ENCODE measurements at places on chromosomes 12 and 14.
A peak's percentile ranks its signal among the peaks of the same experiment; 100 is the strongest.

DNA sequence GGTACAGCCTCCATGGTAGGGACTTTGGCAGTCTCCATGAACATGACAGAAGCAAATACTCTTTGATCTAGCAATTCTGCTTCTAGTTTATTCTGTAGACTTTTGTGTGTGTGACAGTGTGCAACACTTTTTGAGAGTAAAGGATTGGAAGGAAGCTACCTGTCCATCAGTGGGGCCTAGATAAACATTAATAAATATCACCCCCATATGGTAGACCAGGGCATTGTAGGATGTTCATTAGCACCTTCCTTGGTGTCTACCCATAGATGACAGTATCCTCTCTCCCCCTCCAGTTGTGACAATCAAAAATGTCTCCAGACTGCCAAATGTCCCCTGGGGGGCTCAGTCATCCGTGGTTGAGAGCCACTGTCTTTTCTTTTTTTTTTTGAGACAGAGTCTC lies 10.8 kb downstream of the SNRNP35 start:
- peak; percentile 66 for DNase-seq

- DNase-seq = no peak
Measured at GRCh38 chr14:51703787-51704186, 52.1 kb downstream of the FRMD6 start.

GRCh38 chr12:132850291-132850690 lies 21.6 kb upstream of the GOLGA3 start:
- no peak for DNase-seq

DNA sequence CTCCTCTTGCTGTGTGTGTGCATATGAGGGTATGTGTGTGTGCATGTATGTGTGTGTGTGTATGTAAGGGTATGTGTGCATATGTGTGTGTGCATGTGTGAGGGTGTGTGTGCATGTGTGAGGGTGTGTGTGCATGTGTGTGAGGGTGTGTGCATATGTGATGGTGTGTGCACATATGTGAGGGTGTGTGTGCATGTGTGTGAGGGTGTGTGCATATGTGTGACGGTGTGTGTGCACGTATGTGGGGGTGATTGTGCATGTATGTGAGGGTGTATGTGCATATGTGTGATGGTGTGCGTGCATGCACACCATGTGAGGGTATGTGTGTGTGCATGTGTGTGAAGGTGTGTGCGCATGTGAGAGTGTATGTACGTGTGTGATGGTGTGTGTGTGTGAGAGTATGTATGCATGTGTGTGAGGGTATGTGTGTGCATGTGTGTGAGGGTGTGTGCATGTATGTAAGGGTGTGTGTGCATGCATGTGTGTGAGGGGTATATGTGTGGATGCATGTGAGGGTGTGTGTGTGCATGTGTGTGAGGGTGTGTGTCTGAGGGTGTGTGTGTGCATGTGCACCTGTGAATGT lies 15.4 kb downstream of the DAO start:
- DNase-seq = no peak

DNA sequence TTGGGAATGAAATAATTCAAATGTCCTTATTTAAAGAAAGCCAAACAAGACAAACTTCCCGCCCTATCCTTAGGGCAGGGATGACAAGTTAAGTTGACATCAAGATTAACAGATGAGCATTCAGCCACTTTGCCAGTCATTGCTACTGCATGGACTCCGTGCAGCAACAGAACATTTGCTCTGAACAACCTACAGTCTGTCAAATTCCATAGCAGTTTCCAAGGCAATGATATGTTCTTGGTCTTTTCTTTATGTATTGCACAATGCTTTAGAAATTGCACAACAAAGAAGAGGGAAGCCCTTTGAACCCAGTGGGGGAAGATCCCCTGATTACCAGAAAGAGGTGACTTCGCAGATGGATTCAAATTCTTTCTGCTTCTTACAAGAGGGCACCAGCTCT lies 269.8 kb downstream of the BCAT1 start:
- no peak for DNase-seq

GRCh38 chr14:23434488-23435222 lies 805 bp downstream of the MYH7 start:
- no peak for DNase-seq

DNA sequence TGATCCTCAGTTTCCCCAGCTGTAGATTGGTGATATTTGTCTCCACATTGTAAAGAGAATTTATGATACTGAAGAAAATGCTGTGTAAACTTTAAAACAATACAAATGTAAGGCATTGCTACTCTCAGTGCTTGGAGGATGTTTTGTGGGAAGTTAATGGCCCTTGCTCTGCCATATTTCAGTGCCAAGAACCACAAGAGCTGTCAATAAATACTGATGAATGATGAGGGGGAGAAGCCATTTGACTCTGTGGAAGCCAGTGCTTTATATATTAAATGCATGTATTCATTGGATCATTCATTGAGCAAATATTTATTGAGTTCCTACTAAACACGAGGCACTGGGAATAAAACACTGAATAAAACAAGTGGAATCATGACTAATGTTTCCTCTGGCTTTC lies 30.8 kb downstream of the CACNA1C start:
- DNase-seq = no peak

DNA sequence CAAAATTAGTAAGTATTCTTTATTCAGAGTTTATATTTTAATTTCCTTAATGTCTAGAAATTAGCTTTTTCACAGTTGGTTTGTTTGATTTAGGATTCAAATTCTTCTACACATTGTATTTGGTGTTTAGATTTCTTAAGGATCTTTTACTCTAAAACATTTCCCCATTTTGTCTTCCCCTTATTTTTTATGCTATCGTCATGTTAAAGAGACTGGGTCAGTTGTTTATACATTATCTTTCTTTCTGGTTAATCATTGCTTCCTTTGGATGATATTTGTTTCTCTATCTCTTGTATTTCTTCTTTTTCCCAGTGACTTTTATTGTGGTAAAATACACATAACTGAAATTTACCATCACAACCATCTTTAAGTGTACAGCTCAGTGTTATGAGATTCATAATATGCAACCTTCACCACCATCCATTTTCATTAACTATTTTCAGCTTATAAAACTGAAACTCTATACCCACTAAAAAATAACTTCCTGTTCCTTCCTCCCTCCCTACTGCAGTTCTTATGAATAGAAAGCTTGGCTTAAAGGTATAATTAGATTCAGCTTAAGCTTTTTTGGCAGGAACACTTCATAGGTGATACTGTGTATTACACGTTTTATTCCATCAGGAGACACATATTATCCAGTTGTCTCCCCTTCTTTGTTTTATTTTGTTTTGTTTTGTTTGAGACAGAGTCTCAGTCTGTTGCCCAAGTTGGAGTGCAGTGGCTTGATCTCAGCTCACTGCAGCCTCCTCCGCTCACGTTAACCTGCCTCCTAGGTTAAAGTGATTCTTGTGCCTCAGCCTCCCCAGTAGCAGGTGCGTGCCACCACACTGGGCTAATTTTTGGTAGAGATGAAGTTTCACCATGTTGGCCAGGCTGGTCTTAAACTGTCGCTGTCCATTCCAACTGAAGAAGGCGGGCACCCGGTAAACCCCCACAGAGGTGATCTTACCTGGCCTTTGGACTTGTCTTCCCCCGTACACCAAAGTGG lies 45.0 kb downstream of the NOPCHAP1 start:
- peak; percentile 7 for DNase-seq

DNA sequence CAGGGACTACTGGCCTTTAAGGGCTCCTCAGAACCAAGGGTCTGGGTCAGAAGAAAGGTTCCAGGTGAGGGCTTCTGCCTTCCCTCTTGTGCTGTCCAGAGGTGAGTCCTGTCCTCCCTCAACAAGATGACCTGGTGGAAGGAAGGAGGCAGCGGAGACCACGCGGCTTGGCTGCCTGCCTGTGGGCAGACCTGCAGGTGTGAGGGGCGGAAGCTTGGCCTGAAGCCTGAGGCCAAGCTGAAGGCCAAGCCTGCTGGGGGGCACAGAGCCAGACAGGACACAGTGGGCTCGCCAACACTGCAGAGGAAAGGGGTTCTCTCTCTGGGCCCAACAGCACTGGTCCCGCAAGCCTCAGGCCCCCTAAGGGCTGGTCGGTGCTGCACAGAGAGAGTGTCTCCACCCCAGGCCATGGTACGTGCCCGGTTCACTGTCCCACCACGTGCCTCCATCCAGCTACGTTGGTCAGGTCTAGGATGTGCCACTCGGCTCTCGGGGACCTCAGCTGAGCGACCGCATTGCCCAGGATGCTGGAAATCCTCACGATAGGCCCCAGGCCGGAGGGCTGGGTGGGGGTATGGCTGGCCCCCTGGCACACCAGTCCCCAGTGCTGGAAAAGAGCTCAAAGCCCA lies 170.0 kb upstream of the PRMT8 start:
- DNase-seq = no peak

- DNase-seq = no peak
Measured at GRCh38 chr14:70753518-70753953, 55.8 kb downstream of the MAP3K9 start.

- no peak for DNase-seq
Measured at GRCh38 chr12:8561011-8561410, 20.3 kb upstream of the CLEC4E start.

DNA sequence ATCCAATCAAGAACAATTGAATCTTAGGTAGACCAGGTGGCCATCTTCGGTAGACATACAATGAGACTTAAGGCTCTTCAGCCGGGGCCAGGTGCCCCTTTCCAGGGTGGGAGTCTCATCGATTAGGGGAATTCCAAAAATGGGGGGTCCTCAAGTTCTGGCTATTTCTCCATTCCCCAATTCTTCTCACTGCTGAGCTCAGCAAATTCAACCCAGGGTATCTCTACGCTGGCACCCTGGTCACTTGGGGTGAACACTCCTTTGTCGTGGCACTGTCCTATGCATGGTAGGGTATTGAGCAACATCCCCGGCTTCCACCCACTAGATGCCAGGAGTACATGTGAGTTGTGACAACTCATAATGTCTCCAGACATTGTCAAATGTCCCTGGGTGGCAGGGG lies 34.9 kb upstream of the FBXO21 start:
- no peak for DNase-seq

GRCh38 chr12:26434299-26435068 lies 239.1 kb downstream of the SSPN start:
- peak; percentile 20 for DNase-seq

DNA sequence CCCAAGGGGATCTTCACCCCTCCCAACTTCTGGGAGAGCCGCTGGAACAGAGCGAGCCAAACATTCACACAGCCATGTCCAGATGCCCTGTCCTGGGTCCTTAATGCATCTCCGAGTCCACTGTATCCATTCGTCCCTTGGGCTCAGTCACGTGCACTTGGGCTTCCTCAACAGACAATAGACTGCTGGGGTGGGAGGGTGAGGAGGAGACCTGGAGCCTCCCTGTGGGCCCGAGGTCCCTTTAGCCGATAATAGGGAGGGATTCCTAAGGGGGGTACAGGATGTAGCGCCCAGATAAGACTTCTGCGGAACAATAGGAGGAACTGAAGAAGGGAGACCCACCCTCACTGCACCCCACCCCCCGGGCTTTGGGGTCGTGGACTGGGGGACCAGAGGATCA lies 6.7 kb downstream of the ARHGEF25 start:
- DNase-seq = no peak

DNA sequence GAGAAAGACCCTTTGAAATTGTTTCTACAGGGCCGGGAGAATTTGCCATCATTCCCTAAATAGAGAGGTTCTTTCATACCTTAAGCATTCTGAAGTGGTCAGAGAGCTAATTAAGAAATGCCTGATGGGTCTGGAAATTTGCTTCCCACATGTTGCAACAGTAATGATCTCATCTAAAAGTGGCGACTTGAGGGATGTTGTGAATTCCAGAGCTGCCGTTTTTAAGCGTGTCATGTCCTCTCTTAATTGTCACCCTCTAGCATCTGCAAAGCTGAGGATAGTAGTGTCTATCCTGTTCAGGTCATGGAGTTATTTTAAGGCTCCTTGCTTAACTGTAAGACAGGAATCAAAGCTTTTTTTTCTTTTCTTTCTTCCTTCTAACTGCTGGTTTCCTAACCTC lies 60.4 kb downstream of the FOS start:
- DNase-seq = no peak

- DNase-seq = no peak
Measured at GRCh38 chr12:16297521-16297920, 20.0 kb upstream of the SLC15A5 start.

GRCh38 chr14:32224737-32225377 lies 21.8 kb upstream of the RNU6-8 start:
- no peak for DNase-seq

GRCh38 chr12:126362964-126363363 lies 1297.7 kb downstream of the AACS start:
- no peak for DNase-seq

GRCh38 chr14:97618401-97618800 lies 821.2 kb downstream of the VRK1 start:
- DNase-seq = no peak

DNA sequence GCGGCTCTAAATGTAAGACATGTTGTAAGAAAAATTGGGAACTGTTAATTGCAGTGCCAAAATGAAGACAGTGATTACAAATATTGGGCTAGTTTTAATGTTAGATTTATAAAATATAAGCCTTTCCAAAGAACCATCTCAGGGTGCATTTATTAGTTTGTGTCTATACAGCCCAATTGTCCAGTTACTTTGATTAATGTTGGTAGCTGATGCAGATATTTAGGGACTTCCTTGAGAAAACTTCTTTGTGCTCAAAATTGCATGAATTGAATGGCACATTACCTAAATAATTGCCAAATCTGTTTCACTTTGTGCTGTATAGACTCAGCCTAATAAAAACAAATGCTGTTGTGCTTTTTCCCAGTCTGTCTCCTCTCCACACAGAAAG lies 83.7 kb downstream of the DAD1 start:
- no peak for DNase-seq

- DNase-seq = no peak
Measured at GRCh38 chr14:98888927-98889835, 382.8 kb downstream of the BCL11B start.

DNA sequence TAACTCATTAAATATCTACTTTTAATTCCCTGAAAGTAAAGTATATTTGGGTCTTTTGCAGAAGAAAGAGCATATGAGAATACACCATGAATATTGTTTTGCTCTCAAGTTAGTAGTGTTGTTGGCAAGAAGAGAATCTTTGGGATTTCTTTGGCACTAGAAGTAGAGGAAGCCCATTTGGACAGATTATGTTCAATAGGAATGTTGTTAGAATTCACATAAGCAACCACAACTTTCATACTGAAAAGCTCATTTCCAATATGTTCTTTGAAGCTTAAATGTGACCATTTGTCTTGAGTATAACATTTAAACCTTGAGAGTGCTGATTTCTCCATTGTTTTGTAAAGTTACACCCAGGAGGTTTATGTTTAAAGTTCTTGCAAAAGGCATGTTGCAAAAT lies 37.6 kb downstream of the PLEKHG7 start:
- no peak for DNase-seq

DNA sequence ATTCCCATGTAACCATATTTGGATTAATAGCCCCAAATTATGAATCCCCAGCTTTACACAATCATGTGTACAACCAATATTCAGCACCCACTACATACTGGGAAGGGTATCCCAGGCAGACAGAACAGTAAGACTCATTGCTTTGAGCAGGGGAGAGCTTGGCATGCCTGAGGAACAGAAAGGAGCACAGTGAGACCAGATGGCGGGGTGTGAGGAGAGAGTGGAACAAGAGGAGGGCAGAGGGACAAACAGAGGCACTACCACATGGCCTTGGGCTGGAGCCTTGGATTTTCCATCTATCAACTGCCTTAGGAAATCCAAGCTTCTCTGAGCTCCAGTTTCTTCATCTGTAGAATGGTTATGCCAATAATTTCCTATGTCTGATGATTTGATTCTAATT lies 3.8 kb downstream of the DGKA start:
- DNase-seq = no peak

Data from GM13977 (cell line).